ENCODE measurements at places on chromosomes 11 and 22.
A peak's percentile ranks its signal among the peaks of the same experiment; 100 is the strongest.

DNA sequence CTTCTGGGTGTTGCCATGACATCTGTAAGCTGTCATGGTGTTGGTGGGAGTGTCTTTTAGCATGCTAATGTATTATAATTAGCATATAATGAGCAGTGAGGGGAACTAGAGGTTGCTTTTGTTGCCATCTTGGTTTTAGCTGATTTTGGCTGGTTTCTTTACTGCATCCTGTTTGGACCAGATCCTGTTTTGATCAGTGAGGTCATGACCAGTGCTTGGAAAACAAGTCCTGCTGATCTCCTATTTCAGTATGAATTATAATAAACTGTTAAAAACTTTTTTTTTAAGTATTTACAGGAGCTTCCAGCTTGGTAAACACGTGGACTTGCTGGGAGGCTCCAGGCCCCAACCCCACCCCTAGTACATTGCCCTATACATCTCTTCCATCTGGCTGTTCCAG, 30.5 kb upstream of the P4HA3 start:
- DNase-seq, result no peak

GRCh38 chr22:30324014-30324730, 2.6 kb downstream of the TBC1D10A start:
- no peak for DNase-seq

- DNase-seq, result no peak
Observed at GRCh38 chr22:20579273-20580120, 72.1 kb downstream of the MED15 start.

DNA sequence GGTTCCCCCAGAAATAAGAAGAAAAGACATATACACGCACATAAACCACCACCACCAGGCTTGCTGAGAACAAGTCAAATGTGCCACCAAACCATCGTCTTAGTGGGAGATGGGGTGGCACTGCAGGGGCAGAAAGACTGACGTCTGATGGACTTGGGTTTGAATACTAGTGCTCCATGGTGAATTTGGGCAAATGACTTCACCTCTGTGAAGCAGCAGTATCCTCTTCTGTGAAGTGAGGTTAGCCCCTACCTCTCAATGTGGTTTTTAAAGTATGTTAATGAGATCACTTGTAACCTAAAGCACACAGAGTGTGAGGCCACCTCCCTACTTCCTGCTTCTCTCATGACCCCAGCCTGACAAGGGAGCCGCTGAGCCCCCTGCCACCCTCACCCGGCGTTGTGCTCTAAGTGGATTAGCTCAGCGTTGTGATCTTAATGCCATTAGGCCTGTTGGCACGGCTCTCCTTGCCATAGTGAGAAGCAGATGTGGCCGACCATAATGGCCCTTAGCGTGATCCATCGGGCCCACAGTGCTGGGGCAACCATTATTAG, 14.4 kb downstream of the ZBTB16 start:
- no peak for DNase-seq

DNA sequence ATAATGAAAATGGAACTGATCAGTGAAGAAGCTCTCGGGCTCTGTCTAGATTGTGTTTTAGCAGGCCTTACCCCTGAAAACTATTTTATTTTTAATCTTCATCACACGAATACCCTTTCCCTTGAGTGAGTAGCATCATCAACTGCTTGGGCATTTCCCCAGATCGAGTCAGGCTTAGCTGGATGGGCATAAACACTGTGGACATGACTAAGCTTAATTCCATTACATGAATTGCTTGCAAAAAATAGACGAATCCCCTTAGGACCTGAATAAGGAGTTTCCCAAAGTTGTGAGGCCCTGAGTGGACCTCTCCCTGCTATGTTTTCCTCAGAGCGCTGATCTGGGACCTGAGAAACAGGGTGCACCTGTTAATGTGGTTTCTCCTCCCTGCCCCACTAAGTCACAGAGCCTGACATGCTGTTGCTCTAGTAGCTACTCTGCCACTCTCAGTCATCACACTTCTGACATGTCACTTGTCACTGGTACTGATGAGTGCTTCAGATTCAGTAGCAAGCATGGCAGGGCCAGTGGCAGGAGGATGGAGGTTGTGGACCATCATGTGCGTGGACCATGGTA, 53.5 kb downstream of the ENDOD1 start:
- DNase-seq, result no peak

DNA sequence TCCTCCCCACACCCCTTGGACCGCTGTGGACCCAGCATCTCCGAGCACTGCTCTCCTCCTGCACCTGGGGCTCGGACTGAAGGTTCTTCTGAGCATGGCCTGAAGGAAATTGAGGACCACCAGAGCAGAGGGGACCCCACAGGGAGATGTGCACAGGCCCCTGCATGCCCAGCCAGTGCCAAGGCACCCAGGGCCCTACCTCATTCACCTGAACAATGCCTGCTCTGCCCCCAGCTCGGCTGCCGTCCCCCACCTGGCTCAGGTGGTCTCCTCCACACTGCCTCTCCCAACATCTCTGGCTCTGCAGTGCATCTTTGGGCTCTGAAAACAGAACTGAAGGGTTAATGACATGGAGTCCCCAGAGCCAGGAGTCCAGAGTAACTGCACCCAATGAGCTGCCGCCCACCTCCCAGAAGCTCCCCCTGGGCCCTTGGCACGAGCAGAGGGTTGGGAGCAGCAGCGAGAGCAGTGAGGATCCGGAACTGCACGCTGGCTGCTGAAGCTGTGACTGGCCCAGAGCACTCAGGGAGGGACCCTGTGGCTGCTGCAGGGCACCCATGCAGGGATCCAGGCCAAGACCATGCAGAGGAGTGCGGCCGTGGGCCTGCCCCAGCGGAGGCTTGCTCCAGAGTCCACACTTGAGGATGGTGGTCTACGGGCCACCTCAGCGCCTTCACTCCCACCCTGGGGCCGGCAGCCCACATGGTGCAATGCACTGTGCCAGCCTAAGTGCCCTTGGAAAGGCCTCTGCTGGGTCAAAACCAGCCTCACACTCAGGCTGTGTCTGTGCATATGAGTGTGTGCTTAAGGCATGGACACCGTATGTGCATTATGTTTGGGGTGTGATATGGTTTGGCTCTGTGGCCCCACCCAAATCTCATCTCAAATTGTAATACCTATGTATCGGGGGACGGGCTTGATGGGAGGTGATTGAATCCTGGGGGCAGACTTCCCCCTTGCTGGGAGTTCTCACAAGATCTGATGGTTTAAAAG, 686.1 kb downstream of the TBC1D22A start:
- DNase-seq, result no peak

- DNase-seq, result no peak
Observed at GRCh38 chr11:123519055-123519796, 89.2 kb downstream of the GRAMD1B start.

DNA sequence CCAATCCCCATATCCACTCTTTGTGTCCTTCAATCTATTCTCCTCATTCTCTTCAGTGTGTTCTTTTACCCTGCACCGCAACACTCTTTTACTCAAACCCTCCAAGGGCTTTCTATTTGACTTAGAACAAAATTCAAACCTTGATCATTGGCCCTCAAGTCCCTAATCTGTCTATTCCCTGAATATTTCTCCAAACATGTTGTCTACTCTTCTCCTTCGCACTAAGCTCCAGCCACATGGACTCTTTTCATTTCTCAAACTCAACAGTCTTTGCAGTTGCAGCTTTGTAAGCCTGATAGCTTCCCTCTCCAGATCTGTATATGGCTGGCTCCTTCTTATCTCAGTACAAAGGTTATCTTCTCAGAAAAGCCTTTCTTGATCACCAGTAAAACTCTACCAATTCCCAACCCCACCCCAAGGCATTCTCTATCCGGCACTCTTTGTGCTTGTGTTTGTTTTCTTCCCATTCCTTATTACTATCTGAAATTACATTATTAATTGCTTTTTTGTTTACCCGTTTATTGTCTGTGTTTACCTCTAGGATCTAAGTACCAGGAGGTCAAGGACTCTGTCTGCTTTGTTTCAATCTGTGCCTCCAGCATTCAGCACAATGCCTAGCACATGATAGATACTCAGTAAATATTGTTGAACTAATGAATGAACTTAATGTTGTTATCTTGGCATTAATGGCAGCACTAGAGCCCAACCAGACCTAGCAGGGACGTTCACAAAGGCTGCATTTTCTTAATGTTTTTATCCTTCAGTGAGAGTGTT, 147.4 kb downstream of the BBOX1 start:
- no peak for DNase-seq

DNA sequence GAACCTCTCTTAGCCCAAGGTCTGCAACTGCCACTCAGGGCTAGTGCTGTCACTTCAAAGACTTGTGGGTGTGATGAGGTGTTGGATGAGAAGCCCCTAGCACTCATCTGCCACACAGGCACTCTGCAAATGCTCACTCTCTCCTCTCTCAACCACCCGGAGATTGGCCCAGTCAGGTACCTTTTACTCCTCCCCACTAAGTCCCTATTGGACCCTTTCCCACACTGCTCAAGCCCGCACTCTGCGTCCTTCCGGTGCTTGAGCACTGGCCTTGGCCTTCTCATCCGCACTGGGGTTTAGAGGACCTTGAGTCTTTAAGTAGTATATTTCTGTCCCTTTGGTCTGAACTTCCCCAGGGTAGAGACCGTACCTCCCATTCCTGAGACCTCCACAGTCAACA, 308.0 kb downstream of the NXPE2 start:
- DNase-seq, result no peak

DNA sequence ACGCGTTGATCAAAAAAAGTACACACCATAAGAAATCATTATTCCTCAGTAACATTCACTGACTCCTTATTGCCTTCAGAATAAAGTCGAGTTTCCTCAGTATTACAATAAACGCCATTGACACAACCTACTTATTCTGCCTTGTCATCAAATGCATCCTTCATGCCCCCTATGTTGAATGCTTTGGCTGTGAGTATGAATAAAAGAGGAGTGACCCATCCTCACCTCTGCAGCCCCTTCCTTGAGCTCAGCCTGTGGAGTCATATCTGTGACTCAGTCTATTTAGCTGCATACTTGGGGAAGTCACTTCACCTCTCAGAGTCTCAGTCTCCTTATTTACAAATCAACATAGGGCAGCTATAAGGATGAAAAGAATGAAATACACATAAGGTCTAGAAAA, 65.1 kb downstream of the USP35 start:
- no peak for DNase-seq

- no peak for DNase-seq
Observed at GRCh38 chr11:37108436-37109285, 510.6 kb upstream of the RAG2 start.

DNA sequence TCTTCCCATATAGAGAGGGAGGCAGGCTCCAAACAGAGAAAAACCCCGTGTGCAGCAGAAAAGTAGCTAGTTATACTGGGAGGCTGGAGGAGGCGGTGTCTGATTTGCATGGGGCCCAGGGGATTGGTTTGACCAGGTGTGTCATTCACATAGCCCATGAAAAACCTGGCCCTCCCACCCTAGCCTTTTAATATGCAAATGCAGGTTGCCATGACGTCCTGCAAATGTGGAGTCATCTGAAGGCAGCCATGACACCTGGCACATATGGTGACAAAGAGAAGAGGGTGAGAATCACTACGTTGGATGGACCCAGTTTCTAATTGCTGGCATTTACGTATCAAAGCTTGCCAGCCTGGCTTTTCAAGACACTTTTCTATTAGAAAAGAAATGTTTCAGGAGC, 57.8 kb downstream of the FAM181B start:
- DNase-seq, result no peak

GRCh38 chr11:37502202-37502601, 904.2 kb upstream of the RAG2 start:
- DNase-seq, result no peak

DNA sequence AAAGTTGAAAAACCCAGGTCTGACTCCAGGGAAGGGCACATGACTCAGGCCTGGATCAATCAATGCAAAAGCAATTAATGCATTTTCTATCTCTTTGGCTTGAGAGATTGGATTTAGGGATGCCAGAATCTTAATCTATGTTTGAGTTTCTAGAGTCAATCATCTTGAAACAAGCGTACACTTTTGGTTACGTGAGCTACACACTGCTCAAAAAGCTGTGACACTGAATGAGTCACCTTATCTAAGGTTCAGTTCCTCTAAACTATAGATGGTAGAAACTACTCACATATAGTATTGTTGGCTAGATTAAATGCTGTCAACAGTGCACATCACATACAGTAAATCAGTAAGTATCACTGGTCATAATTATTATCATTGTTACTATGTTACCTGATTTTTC, 24.2 kb downstream of the MRE11 start:
- no peak for DNase-seq

DNA sequence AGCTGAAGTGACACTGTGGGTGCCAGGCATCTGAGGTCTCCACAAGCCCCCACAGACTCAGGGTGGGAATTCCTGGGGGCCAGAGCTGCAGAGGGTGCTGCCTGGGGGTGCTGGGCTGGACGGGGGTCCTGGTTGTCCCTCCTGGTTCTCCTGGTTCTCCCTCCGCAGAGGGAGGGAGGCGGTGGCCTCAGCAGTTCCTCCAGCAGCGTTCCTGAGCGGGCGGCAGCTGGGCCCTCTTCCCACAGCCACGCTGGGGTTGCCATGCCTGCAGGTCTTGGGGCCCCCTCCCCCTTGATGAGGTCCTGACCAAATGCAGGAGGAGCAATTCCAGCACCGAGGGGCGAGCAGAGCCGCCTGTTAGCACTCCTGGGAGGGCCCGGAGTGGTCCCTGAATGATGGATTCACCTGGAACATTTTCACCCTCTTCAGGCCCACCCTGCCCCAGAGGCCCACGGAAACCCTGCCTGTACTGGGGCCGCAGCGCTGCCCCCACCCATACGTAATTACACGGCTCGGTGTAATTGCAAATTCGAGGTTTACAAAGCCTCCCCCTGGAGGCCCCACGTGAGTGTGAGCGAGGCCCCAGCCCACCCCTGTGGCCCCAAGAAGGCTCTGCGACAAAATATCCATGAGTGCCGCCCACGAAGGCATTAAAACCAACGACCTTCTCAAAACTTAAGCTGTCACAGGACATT, 635 bp downstream of the C11orf21 start:
- no peak for DNase-seq

- DNase-seq, result no peak
Observed at GRCh38 chr11:111623527-111624030, 21.3 kb downstream of the SIK2 start.

GRCh38 chr11:32079553-32079952, 11.3 kb upstream of the RCN1 start:
- DNase-seq, result no peak

DNA sequence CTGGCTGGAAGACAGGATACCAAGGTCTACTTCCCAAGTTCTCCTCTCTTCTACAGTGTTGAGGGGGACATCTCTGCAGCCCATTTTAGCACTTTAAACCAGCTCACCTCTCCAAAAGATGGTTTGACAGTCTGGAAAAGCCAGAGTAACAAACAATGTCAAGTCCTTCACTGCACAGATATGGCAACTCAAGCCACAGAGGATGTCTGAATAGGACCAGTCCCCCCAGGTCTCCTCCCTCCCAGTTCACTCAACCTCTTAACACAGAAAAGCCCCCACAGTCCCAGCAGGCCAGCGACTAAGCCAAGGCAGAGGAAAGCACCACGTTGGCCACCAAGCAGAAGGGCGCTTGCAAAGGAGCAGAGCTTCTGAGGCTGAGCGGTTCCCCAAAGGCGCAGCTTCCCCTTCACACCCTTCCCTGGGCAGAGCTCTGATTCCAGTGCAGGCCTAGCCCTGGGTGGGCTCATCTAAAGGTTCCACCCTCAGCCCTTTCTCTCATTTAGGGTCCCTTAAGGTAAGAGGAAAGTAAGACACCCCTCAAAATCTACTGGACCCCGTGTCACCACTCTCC, 62.7 kb downstream of the PAK1 start:
- no peak for DNase-seq

GRCh38 chr11:94325681-94326080, 21.3 kb downstream of the IZUMO1R start:
- DNase-seq, result peak; percentile 5

- DNase-seq, result no peak
Observed at GRCh38 chr22:29840498-29840897, 2.4 kb upstream of the ASCC2 start.

GRCh38 chr11:37182031-37182430, 584.0 kb upstream of the RAG2 start:
- DNase-seq, result no peak

GRCh38 chr11:28417601-28418323, 309.6 kb downstream of the METTL15 start:
- DNase-seq, result no peak

All from stimulated activated CD4-positive, alpha-beta T cell treated with anti-CD3 and anti-CD28 coated beads, Interleukin-1b, Interleukin-23, amount 100 ng/mL, for 1 hour (primary cell).